Activated effector memory CD4-positive, alpha-beta T cell treated with Interleukin-2 at 50 U/mL for 16 hours (primary cell): ENCODE measurements at places on chromosomes 12 and 14.
A peak's percentile ranks its signal among the peaks of the same experiment; 100 is the strongest.

GRCh38 chr14:64654901-64655300, 49.3 kb upstream of the PLEKHG3 start:
- no peak for DNase-seq

DNA sequence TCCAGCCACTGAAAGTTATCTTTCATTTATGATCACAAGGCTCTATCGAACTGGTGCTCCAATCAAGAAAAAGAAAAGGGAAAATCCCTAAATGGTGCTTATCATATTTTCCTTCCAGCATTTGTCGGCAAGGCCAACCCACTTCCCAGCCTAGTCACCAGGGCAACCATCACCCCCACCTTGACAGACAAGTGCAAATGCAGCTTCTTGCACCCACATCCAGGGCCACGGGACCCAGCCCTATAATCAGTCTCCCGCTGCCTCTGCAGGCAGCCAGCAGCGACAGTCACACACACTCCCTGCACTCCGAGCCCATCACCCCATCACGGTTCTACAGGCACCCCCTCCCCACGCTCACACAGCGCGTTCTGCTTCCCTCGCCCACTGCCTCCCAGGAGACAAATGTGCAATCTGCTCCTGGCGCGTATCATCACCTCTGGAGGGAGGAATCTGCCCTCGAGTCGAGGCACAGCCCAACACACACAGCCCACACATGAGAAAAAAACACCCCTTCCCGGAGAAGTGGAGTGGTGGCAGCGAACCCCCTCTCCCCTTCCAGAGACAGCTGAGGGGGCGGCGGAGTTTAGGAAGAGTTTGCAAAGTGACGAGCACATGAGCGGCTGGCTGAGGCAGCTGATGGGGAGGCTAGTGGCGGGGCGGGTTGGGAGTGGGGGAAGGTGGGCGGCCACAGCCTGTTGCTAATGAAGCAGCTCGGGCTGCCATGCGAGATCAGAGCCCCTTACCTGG, 9.3 kb upstream of the PPP4R4 start:
- DNase-seq, result no peak

- no peak for DNase-seq
Measured at GRCh38 chr12:50101663-50102062, 2.1 kb upstream of the GPD1 start.

DNA sequence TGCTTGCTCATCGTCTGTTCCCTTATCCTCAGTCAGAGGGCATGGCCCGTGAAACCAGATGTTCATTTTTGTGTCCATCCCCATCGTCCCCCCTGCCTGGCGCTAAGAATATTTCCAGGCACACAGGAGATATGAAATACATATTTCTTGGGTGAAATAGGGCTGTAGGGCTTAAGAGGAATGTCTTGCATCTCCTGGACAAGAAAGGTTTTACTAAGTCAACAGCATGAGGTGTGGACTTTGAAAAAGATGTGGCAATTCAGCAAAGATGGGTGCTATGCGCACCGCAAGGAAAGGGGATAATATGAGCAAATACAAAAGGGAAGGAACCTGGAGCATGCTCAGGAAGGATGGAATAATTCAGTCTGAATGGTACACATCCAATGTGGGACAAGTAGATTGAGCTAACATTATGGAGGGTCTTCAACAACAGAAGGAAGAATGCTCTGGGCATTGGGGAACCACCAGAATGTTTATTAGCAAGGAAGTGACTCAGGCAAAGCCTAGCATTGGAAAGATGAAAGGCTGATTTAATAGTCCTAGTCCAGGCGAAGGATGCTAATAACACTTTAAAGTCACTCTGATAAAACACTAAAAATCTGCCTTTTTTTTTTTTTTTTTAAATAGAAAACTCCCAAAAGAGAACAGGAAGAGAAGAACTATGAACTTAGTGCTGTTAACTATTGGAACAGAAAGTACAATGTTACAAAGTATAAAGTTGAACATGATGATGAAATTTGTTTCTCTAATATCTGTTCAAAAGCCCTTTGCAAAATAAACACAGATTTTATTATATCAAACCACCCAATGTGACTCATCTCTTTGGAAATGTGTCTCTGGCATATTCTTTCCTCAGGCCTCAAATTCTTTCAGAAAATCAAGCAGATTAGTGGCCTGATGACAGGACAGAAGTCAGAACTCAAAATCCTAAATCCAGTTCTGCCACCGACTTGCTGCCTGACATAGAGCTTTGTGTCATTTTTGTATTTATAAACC, 449.5 kb downstream of the BCAT1 start:
- no peak for DNase-seq

DNA sequence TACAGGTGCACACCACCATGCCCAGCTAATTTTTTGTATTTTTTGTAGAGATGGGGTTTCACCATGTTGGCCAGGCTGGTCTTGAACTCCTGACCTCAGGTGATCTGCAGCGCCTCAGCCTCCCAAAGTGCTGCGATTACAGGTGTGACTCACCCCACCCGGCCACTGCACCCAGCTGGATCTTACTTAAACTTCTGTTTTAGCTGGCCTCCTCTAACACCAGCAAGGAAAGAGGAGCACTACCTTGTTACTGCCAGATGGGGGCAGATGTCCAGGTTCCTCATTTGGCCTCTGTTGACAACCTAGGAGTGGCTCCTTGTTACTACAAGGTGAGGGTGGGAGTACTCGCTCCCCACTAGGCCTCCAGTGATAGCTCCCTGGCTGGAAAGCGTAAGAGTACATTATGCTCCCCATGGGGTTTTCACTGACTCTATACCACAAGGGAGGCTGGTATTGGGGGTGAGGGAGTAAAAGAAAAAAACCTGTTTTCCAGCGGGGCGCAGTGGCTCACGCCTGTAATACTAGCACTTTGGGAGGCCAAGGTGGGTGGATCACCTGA, 13.2 kb upstream of the ARF6 start:
- DNase-seq, result peak; percentile 41

DNA sequence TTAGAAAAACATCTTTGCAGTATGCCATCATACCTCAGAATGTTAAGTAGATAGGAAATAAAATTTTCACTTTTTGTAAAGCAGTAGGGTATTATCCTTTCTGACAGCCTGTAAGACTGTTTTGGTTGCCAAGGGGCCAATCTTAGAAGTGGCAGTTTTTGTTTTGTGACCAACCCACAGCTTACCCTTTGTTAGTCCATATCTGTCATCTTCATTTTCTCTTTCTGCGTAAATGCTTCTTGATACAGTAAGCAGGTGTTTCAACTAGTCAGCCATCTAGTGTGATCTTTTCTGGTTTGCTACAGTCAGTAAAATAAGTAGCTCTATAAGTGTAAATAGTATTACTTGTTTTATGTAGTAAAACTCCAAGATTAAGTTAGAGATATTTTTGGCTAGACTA, 8.8 kb downstream of the PPM1A start:
- DNase-seq, result no peak
